Stimulated activated memory B cell treated with anti-CD40 and anti-IgM and Interleukin-4, amounts not matched to agents 10 μg/mL and 1 μg/mL and 100 μg/mL, for 72 hours (primary cell): ENCODE measurements at places on chromosomes 5 and 9.

GRCh38 chr5:141771031-141771430, 89.0 kb upstream of the ARAP3 start:
- no peak for ATAC-seq

- ATAC-seq: no peak
Measured at GRCh38 chr5:94024101-94024500, 282.7 kb upstream of the POU5F2 start.

GRCh38 chr9:16828340-16829281, 41.9 kb downstream of the BNC2 start:
- ATAC-seq: no peak

GRCh38 chr9:89374176-89374575, 55.9 kb downstream of the SECISBP2 start:
- ATAC-seq: no peak

DNA sequence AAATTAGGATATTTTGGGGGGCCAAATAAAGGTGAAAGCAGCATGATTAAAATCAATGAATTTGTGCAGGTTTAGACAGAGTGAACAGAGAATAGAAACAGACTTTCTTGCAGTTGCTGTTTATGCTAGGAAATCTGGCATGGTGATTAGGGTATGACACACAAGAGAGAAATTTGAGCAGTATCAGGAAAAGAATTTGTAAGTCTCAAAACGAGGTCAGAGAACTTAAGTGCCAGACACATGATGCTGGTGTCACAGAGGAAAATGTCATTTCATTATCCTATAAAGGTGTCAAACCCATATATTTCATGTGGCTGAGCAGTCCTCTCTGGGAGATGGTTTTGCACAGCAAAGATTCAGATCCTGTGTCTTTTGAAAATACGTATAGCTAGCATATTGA, 15.7 kb downstream of the LVRN start:
- ATAC-seq: no peak

DNA sequence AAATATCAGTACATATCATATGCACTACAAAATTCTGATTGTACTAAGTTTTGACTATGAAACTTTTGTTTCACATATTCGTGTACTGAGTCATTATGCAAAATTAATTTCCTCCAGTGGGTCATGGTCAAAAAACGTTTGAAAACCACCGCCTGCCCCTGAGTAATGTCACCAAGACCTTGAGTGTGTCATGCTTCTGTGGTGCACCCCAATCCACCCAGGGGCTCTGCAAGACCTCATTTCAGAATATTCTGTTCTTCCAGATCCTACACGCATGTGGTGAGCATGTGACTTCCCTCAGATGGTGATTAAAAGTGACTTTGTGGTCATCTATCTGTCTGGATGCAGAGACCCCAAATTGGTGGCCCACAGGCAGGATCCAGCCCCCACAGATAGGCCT, 31.0 kb downstream of the ABLIM3 start:
- peak; percentile 71 for ATAC-seq

DNA sequence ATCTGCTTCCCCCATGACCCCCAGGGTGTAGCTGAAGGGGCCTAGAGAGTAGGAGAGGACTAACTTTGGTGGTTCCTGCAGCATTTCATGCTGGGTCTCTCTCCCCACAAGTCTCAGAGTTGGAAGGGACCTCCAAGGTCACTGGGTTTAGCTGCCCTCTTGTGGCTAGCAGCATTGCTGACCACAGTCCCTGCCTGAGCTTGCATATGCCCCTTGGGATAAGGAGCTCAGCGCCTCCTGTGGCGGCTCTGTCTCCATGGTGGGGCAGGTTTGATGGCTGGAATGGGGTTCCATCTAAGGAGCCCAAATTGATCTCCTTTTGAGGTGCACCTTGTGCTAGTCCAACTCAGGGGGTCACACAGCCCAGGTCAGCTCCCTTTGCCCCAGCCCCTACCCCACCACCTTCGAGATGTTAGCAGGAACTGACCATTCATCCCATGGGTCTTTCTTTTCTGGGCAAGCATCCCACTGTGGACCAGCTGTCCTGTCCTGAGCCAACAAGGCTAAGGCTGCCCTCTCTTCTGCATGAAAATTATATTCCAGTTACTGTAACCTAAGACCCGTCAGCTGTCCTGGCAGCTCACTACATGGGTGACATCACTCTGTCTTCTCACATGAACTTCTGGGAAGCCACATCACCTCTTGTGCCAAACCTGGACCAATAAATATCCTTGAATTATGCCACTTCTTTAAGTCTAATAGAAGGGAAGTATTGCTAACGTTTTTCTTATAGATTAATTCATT, 196.2 kb downstream of the HSPA4 start:
- no peak for ATAC-seq

- no peak for ATAC-seq
Measured at GRCh38 chr5:68258531-68258930, 43.0 kb downstream of the PIK3R1 start.

- no peak for ATAC-seq
Measured at GRCh38 chr5:66206465-66206864, 62.4 kb downstream of the SREK1 start.

GRCh38 chr5:134003064-134003816, 1.5 kb downstream of the VDAC1 start:
- no peak for ATAC-seq

DNA sequence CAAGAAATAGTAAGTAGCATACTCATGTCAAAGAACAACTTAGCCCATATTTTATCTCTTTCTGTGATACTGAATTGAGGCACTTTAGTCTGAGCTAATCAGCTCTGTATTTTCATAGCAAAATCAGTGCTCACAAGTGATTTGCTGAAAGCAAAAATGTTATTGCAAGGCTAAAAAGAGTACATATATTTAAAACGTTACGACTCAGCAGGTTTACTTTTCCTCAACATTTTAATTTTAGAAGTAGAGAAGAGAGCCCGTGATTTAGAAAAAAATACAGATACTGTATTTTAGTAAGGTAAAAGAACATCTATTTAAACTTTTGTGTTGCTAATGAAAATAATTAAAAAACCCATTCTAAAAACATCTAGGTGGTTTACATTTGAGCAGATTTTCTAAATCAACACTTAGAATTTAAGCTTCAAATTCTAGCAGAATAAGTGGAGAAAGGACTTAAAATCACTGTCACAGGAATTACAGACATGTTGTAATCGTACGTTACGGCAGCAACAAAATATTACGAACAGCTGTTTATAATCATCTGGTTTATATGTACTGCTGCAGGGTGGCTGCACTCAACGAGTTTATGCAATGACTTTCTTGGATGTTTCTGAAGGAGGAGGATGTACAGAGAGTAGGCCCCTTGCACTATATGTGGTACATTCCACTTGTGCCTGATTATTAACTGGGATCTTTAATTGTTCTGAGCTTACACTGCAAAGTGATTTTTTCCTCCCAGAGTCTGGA, 20.1 kb downstream of the SREK1 start:
- ATAC-seq: no peak

GRCh38 chr9:120735415-120736126, 21.3 kb upstream of the MEGF9 start:
- ATAC-seq: peak; percentile 60

DNA sequence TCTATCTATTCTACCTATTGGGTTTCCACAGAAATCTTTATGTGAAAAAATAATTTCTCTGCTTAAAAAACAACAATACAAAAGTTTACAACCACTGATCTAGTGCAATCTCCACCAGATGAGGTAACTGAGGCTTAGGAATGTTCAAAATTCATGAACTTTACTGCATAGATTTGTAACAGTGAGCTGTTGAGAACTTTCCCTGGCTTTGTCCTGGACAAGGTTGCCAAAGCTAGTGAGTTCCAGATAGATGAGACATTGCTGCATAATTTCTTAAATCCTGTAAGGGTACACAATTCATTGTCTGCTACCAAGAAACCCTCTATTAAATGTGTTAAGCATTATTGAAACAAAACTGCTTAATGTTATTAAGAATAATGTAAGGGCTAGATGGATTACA, 102.7 kb downstream of the OSMR start:
- ATAC-seq: no peak

- no peak for ATAC-seq
Measured at GRCh38 chr5:75509956-75510355, 1.5 kb downstream of the CERT1 start.

- peak; percentile 24 for ATAC-seq
Measured at GRCh38 chr5:6274846-6275543, 103.4 kb downstream of the MED10 start.

DNA sequence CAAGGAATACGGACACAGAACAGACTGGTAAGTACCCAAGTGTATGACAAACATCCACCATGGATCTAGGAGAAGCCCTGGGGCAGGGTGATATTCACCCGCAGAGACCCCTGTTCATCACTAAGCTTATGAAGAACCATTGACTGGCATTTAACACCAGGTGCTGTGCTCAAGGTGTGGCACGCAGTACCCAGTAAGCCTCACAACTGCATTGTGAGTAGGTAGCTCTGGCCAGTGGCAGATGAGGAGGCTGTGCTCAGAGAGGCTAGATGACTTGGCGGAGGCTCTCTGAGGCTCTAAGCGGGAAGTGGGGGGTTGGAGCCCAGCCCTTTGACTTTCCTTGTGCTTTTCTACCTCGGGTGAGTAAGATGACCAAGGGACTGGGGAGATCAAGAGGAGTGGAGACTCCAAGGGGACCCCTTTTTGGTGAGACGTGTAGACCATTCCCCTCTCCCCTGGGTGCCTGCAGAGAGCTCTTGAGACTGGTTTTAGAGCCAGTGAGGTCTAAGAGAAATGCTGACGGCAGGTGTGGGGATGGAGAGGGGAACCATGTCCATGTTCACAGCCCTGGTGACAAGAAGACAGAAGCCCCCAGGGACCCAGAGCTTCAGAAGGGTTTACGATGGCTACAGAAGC, 70.8 kb downstream of the IL6ST start:
- ATAC-seq: no peak

DNA sequence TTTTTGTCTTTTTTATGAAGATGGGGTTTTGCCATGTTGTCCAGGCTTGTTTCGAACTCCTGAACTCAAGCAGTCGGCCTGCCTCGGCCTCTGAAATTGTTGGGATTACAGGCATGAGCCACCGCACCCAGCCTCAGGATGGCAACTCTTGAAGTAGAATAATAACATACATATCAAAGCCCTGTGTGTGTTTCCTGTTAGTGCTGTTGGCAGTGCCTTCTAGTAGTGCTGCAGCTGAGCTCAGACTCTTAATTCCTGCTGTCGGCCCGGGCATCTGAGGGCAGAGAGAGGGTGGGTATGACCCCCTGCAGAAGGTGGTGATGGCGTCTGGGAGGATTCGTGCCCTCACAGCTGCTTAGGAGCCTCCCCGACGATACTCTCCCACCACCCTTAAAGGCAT, 227.2 kb downstream of the PDZD2 start:
- no peak for ATAC-seq

- ATAC-seq: peak; percentile 72
Measured at GRCh38 chr5:177405805-177406204, 3.6 kb downstream of the F12 start.

DNA sequence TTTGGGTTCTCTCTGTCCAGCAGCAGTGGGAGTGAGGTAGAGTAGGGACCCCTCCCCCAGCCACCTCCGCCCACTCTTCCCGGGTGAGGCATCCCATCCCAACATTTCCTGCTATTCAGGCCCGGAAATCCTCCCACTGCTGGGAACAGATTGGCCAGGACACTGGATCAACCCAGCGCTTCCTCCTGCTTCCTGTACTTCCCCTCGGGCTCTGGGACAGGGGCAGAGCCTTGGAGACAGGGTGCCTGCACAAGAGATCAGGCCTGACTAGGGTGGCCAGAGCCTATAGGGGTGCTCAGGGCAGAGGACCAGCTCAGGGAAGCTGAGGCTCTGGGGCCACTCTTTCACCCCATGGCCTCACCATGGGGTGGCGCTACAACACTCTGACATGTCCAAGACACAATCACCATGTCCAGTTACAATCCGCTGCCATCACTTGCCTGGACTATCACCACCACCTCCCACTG, 14.5 kb downstream of the SH2D3C start:
- ATAC-seq: no peak

DNA sequence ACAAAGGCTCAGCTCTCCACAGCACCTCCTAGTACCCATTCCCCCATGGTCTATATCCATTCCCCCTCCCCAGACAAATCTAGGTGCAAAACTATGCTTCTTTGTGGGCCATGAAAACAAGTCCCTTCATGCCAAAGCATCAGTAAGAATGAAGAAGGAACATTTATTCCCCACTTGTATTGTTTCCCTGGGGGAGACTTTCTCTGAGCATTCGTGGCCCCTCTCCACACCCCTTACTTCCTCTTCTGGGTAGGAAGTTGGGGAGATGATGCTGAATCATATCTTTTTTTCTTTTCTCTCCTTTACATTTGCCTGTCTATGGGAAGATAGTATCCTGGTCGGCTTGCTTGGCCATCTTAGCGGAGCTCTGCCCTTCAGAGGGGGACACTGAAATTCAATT, 246.8 kb downstream of the NSG2 start:
- no peak for ATAC-seq

GRCh38 chr5:127754259-127754658, 51.1 kb downstream of the CCDC192 start:
- ATAC-seq: no peak

- ATAC-seq: no peak
Measured at GRCh38 chr5:142600611-142601358, 85.1 kb downstream of the FGF1 start.

GRCh38 chr9:121786543-121786948, 135.1 kb downstream of the DAB2IP start:
- peak; percentile 25 for ATAC-seq

DNA sequence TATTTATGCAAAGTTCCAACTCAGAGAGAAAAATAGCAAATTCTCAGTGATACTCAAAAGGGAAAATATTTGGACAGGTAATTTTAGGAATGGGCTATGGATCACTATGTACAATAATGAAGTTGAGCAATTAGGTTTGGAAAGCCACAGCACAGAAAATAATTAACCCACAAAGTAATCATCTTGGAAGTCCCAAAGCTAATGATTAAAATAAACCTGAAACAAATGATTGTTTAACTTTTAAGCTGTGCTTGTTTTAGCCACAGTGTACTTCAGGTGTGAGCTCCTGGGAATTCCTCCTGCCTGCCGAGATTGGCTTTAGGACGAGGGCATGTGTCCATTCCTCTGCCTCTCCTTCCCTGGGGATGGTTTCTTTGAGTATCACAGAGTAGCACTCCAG, 403.9 kb downstream of the ZSWIM6 start:
- no peak for ATAC-seq

DNA sequence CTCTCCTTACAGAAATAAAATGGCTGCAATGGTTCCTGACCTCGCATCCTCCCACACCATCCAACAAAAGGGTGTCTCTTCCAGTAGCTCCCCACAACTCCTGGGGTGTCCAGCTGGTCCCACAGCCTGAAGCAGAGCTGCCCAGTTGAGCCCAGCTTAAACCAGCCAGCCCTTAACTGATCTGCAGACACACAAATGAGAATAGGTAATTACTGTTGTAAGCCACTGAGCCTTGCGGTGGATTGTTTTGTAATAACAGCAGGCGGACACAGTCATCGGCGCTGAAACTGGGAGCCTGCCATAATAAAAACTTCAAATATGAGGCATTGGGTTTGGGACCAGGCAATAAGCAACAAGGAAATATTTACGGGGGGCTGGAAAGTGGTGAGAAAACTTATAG, 10.4 kb upstream of the ZBTB43 start:
- no peak for ATAC-seq

- ATAC-seq: no peak
Measured at GRCh38 chr5:74424162-74424868, 216.2 kb downstream of the ENC1 start.
